Dermis lymphatic vessel endothelial cell (primary cell): ENCODE measurements at places on chromosomes 7 and 10. TPM values are rescaled to one million over a fixed set of nuclear protein-coding genes. Genes with fewer than 3 reads are reported as not detected.

The TSPAN33 gene
- total RNA-seq: 0.11 TPM in 1 of 2 replicates, not detected in the other

The WIPF3 gene
- not detected in 2 replicates for total RNA-seq

The STAG3 gene
- total RNA-seq: 0.33 and 0.60 TPM in 2 replicates

The OR2A7 gene
- not detected in 2 replicates for total RNA-seq
